ENCODE measurements at places on chromosomes 1 and 21.

- no peak for DNase-seq
These were observed 12.1 kb upstream of the SGIP1 start for GRCh38 chr1:66521721-66522365.

DNA sequence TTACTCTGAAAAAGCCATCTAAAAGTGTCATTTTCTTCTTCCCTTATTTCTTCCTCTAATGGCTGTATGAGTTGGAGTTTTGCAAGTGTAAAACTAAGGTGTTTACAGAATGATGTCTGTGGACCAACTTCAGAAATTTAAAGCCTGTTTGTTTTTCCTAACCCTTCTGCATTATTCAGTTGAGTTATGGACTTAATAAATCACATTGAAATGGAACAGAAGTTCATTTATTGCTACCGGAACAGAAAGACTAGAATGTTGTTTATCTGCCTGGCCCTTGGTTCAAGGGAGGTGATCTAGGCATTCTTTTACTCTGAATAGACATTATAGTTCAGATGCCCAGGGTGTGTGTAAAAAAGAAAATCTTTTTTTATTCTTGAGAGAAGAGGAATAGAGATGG lies 24.8 kb downstream of the SYT14 start:
- DNase-seq: no peak

GRCh38 chr1:230240446-230241086 lies 173.5 kb downstream of the GALNT2 start:
- no peak for DNase-seq

- no peak for DNase-seq
These were observed 232.1 kb downstream of the ASTN1 start for GRCh38 chr1:176932114-176933104.

GRCh38 chr1:202159534-202160371 lies 649 bp downstream of the PTPN7 start:
- DNase-seq: no peak

- DNase-seq: no peak
These were observed 12.4 kb downstream of the TNFRSF8 start for GRCh38 chr1:12075195-12076114.

GRCh38 chr1:201358596-201358995 lies 18.9 kb downstream of the TNNT2 start:
- DNase-seq: no peak

DNA sequence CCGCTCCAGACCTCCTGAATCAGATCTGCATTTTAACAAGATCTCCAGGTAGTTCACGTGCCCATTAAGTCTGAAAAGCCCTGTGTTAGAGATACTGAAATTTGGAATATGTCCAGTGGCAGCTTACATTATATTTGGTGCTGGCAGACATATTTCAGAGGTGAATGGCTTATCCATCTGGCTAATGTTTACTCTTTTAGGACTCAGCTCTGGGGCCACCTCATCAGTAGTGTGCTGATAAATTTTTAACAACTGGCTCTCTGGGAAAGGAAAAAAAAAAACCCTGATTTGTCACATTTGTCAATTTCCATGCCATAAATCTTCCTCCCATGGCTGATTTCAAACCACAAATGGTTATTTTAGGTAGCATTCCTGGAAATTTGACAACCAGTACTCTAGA lies 25.3 kb upstream of the SYT6 start:
- DNase-seq: no peak

- DNase-seq: no peak
These were observed 1.3 kb downstream of the GPA33 start for GRCh38 chr1:167088746-167089417.

GRCh38 chr1:46549697-46550681 lies 1.5 kb downstream of the KNCN start:
- no peak for DNase-seq

DNA sequence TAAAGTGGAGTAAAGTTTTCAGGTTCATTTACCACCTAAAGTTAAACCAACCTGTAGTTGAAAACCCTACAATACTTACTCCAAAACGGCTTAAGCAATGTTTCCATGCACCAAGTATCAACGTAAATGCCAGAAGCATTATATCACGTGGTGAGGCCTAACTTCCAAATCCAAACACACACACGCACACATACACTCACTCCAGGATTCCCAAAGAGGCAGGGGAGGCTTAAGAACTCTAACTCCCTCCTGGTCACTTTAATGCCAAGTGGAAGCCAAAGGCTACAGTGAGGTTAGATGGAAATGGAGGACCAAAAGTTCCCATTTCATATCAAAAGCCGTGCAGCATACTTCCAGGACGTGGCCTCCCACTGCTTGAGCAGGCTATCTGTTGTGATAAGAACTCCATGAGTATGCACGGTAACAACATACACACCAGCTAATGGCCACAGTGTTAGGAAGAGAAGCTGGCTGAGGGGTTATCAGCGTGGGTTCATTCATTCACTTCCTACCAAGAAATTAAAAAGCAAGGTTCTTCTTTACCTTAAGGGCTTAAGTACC lies 224.1 kb downstream of the SLC45A1 start:
- DNase-seq: no peak

- DNase-seq: no peak
These were observed 55.2 kb upstream of the ARTN start for GRCh38 chr1:43878440-43878839.

GRCh38 chr1:109243221-109243620 lies 6.1 kb upstream of the CELSR2 start:
- no peak for DNase-seq

DNA sequence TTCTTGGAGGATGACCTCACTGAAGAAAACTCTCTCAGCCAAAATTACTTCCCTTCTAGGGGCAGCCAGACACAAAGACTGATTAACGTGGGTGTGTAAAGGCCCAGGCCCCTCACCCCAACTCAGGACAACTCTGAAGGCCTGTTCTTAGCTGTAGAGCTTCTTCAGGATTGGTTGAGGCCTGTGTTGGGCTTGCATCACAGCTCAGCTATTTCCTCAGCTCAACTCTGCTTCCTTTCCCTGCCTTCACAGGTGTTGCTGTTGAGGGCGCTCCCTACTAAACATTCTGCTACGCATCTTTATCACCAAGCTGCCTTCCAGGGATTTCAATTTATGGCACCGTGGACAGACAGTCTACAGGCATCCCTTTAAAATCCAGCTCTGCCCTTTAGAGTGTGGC lies 36.8 kb downstream of the MAB21L3 start:
- DNase-seq: peak; percentile 28

DNA sequence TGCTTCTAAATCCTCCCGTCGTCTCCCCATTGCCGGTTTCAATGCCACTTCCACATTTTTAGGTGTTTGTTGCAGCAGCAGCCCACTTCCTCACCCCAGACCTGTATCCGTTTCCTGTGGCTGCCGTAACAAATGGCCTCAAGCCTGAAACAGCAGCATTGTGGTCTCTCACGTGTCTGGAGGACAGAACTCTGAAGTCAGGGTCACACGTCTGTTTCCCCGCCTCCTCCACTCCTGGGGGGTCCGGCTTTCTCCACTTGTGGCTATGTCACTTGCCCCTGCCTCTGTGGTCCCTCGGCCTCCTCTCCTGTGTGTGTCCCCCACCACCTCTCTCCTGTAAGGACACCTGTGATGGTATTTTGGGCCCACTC lies 21.8 kb downstream of the TRPM2 start:
- DNase-seq: peak; percentile 55

DNA sequence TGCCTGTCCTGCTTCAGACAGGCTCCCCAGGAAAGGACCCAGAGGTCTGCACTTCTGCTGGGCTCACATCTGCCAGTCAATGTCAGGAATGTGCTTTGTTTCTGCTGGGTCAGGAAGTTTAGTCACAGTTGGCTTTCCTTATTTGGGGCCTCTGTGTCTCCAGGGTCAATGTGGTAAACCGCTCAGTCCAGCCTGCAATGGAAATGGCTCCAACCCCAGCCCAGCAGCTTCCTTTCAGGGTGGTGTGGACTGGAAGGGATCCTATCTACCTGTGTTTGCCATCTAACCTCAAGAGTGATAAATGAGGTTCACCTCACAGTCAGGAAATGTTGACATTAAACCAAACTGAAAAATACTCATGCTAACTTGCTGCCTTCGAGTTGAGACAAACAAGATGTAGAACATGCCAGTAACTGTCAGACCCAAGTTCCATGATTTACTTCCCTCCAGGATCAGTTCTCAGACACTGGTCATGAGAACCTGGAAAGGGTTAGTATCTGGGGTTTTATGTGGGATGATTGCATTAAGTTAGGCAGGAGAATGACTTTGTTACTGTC lies 20.3 kb downstream of the ENO1 start:
- no peak for DNase-seq

- DNase-seq: peak; percentile 8
These were observed 23.2 kb downstream of the CRYAA start for GRCh38 chr21:43191971-43192370.

DNA sequence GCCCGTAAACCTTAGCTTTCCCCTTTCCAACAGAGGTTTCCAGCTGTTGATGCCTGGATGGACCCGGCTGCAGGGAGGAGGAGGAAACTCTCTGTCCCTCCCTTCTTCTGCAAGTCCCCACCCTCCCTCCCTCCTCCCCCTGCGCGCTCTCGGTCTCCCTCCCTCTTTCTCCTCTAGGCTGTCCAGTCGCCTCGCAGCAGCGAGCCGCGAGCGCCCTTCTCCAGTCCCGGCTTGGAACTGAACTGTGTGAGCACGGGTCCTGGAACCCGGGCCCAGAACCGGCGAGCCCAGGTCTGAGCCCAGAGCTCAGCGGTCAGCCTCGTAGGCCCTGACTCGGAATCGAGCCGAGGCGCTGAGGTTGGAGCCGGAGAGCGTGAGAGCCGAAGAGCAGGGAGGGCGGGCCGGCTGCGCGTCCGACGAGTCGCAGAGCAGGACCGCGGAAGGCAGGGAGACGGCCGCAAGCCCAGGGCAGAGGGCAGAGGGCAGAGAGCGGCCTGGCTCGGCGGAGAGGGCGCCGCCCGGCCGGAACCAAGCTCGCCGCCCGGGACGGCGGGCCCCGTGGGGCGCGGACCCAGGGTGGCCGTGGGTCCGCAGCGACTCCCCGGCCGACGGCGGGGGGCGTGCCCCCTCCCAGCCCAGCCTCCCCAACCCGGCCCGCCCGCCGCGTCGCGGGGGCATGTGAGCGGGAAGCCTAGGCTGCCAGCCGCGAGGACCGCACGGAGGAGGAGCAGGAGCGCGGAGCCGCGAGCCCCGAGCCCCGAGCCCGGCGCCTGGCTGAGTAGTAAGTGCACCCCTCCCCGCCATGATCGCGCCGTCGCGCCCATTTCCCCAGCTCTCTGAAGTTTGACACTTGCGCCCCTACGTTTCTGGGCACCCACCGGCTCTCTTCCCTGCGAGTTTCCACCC lies at the start of gene SOX13:
TSS of gene SOX13 (plus strand) at position 185 of the 906 bp plus-strand sequence. CDS start 39,801 bp downstream, outside the sequence.
- peak; percentile 94 for DNase-seq

GRCh38 chr1:152050886-152051675 lies 14.3 kb upstream of the S100A11 start:
- no peak for DNase-seq

DNA sequence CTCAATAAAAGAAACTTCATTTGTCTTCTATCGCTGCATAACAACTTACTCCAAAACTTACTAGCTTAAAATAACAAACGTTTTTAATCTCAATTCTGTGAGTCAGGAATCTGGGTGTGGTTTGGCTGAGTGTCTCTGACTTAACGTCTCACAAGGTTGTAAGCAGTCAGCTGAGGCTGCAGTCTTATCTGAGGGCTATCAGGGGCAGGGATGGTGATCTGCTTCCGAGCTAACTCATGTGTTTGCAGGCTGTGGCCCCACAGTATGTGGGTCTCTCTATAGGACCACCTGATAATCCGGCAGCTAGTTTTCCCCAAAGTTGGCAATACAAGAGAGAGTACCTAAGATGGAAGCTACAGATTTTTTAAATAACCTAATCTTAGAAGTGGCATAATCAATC lies 234.2 kb upstream of the FGGY start:
- DNase-seq: no peak

GRCh38 chr1:182707122-182707521 lies 22.7 kb upstream of the RGS8 start:
- no peak for DNase-seq

- DNase-seq: no peak
These were observed 7.1 kb upstream of the ACTA1 start for GRCh38 chr1:229440851-229441537.

DNA sequence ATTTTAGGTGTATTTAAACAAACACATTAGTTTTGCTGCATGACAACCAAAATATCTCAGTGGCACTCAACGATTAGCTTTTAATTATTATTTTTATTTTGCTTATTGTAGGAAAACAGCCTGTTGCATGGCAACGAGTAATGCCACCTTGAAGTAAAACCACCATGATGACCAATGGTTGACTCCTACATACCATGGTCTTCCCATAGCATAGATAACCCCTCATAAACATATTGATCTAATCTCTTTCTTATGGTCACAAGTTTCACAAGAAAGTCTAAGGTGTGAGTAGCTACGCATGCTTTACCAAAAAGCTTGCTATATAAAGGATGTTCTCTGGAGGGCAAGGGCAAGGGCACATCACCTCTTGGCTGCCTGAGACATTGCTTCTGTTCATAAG lies 61.5 kb upstream of the PTBP2 start:
- no peak for DNase-seq
